Epithelial cell of alveolus of lung (primary cell): ENCODE measurements at places on chromosomes 1 and 21. TPM values are rescaled to one million over a fixed set of nuclear protein-coding genes. Genes with fewer than 3 reads are reported as not detected.

The CLDN17 gene
- total RNA-seq: not detected in 2 replicates

The TRAF3IP3 gene
- total RNA-seq: 0.26 TPM in 1 of 2 replicates, not detected in the other

The RBP7 gene
- not detected in 2 replicates for total RNA-seq

The CFAP141 gene
- total RNA-seq: not detected in 2 replicates

The CRP gene
- not detected in 2 replicates for total RNA-seq

The OR2M4 gene
- not detected in 2 replicates for total RNA-seq

The SPATA17 gene
- 0.56 and 1.0 TPM in 2 replicates for total RNA-seq

The EDN2 gene
- not detected in 2 replicates for total RNA-seq

The HEYL gene
- total RNA-seq: 0.48 and 14.0 TPM in 2 replicates

The TBX15 gene
- 0.24 and 0.39 TPM in 2 replicates for total RNA-seq

The RNPC3 gene
- 1.8 and 15.7 TPM in 2 replicates for total RNA-seq

The LORICRIN gene
- not detected in 2 replicates for total RNA-seq

The CRYBG2 gene
- total RNA-seq: 0.26 TPM in 1 of 2 replicates, not detected in the other

The NTRK1 gene
- under 0.01 and 0.56 TPM in 2 replicates for total RNA-seq

The TSHB gene
- not detected in 2 replicates for total RNA-seq

The FMN2 gene
- 0.08 and 0.39 TPM in 2 replicates for total RNA-seq

The CATSPERE gene
- 0.13 TPM in 1 of 2 replicates, not detected in the other for total RNA-seq

The GBP1 gene
- total RNA-seq: 22.9 and 38.1 TPM in 2 replicates

The TRIM17 gene
- total RNA-seq: 0.39 and 1.6 TPM in 2 replicates

The AMY2A gene
- total RNA-seq: not detected in 2 replicates

The C1QA gene
- not detected in 2 replicates for total RNA-seq

The ZNF648 gene
- not detected in 2 replicates for total RNA-seq

The ZNF669 gene
- 4.9 and 14.8 TPM in 2 replicates for total RNA-seq

The SLC35F3 gene
- total RNA-seq: 0.32 and 0.39 TPM in 2 replicates

The CDC20 gene
- total RNA-seq: 46.8 and 117 TPM in 2 replicates

The SH2D2A gene
- 0.32 and 2.1 TPM in 2 replicates for total RNA-seq

The MAEL gene
- total RNA-seq: not detected in 2 replicates

The CNKSR1 gene
- 0.52 TPM in 1 of 2 replicates, not detected in the other for total RNA-seq

The LRRC71 gene
- total RNA-seq: not detected in 2 replicates

The PLA2G2A gene
- not detected in 2 replicates for total RNA-seq

The LDLRAD1 gene
- not detected in 2 replicates for total RNA-seq

The FAM167B gene
- total RNA-seq: 0.40 TPM in 1 of 2 replicates, not detected in the other

The ADORA1 gene
- total RNA-seq: 0.48 and 0.52 TPM in 2 replicates

The SLC9A1 gene
- total RNA-seq: 18.6 and 24.7 TPM in 2 replicates

The CORT gene
- total RNA-seq: not detected in 2 replicates

The OR2T34 gene
- total RNA-seq: not detected in 2 replicates

The FCAMR gene
- total RNA-seq: not detected in 2 replicates

The YIPF1 gene
- total RNA-seq: 25.6 and 31.5 TPM in 2 replicates

The PDPN gene
- 15.3 and 18.2 TPM in 2 replicates for total RNA-seq

The S100A7A gene
- not detected in 2 replicates for total RNA-seq

The JAM2 gene
- total RNA-seq: 2.5 and 3.0 TPM in 2 replicates

The TNNT2 gene
- 12.5 TPM in 1 of 2 replicates, not detected in the other for total RNA-seq

The OR2T29 gene
- total RNA-seq: not detected in 2 replicates

The MAP3K7CL gene
- total RNA-seq: 2.8 and 9.3 TPM in 2 replicates

The C1orf115 gene
- total RNA-seq: 1.7 and 5.2 TPM in 2 replicates

The SELL gene
- 0.26 TPM in 1 of 2 replicates, not detected in the other for total RNA-seq

The NHLH1 gene
- total RNA-seq: not detected in 2 replicates

The PWP2 gene
- 4.8 and 8.2 TPM in 2 replicates for total RNA-seq

The NEXN gene
- total RNA-seq: 9.1 and 10.9 TPM in 2 replicates

The TMEM240 gene
- 4.4 and 10.3 TPM in 2 replicates for total RNA-seq

The EXO1 gene
- total RNA-seq: 5.6 and 8.7 TPM in 2 replicates

The CLCA4 gene
- not detected in 2 replicates for total RNA-seq

The OR6K3 gene
- total RNA-seq: not detected in 2 replicates

The IFI44 gene
- 4.0 and 10.5 TPM in 2 replicates for total RNA-seq

The KRTAP24-1 gene
- not detected in 2 replicates for total RNA-seq

The GIPC2 gene
- 0.08 and 0.52 TPM in 2 replicates for total RNA-seq

The BARHL2 gene
- total RNA-seq: not detected in 2 replicates

The CRB1 gene
- 0.08 and 0.52 TPM in 2 replicates for total RNA-seq

The SPATA45 gene
- total RNA-seq: not detected in 2 replicates
